Left renal cortex interstitium (tissue), 4 donors: ENCODE measurements at places on chromosomes 4 and X.

DNA sequence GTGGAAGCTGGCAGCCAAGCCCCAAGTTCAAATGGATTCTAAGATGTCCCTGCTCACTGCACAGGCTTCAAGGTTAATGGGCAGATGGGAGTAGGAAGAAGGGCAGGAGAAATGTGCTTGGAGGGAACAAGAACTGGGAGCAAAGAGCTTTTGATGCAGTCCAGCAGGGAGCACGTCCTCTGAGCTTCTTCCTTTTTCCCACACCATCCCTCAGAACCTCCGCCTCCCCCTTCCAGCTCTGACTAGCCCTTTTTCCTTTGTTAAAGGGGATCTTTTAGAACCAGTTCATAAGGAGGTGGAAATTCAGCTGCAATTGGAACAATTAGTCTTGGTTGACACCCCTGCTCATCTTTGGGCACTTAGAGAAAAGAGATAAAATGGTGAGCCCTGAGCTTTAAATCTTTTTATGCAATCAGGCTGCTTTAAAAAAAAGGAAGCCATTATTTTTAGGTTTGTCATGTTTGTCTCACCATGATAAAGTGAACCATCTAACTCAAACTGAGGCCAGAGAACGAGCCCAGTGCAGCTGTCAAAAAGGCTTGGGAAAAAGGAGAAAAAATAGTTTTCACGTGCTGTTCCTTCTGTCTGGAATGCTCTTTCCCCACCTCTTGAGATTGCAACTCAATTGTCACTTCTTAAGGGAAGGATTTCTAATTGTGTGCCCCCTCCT, 135.8 kb upstream of the IL1RAPL2 start:
- DNase-seq, result no peak

DNA sequence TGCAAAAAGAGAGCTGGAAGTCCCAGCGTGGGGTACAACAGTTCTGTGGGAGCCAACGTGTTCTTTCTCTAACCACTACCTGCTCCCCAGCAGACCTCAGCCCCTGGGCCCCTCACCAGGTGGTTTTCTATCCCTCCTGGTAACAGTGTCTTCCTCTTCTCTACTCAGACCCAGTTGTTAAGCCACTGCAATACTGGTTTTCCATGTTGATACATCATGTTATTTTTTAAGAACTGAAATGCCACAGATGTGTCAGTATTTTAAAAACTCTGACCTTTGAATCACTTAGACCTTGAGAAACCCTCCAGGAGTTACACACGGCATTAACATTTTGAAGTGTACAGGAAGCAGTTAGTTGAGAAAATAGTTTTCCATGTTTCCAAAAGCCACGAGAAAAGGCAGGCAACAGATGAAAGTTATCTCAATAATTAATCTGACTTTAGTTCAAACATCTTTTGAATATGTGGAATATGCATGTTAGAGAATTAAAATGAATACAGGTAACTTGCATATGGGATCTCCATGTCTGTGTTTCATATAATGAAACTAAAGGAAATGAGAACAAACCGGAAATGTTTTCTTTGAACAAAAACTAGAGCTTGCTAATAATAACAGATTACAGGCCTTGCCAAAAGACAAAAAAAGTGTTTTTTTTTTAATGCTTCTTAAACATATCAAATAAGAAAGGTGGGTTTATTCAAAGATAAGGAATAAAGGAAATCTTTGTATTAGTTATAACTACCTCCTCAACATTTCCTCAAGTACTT, 108.8 kb downstream of the ZNF827 start:
- DNase-seq, result no peak

DNA sequence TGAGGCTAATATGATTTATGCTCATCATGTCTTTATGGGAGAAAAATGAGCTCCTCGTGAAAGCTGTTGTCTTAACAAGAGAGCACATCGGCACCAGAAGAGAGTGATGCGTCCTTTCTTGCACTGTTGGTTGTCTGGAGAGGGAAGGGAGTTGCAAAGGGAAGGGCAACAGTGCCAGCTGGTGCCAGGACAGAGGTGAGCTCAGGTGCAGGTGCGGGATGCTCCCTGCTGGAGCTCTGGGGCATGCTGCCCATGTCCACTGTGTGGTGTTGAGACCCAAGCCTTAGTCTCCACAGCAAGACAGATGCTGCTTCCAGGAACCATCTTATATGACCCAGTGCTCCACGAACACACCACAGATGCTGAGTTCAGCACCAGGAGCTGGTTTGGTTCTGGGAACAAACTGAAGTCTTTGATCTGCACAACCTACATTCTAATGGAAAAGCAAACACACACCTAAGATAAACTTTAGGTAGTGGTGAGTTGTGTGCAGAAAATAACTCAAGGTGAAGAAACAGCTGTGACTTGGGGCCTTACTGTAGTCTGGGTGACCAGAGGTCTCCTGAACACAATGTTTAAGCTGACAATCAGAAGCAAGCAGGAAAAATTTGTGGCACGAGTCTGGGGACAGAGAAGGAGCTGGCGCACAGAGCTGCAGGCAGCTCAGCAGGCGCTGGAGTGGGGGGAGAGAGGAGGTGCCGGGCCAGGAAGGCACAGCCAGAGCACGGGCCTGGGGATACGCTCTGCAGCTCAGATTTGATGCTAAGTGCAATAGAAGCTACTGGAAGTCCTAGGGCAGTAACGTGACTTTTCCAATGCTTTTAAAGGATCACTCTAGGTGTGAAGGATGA, 73.2 kb downstream of the HAUS3 start:
- no peak for DNase-seq

DNA sequence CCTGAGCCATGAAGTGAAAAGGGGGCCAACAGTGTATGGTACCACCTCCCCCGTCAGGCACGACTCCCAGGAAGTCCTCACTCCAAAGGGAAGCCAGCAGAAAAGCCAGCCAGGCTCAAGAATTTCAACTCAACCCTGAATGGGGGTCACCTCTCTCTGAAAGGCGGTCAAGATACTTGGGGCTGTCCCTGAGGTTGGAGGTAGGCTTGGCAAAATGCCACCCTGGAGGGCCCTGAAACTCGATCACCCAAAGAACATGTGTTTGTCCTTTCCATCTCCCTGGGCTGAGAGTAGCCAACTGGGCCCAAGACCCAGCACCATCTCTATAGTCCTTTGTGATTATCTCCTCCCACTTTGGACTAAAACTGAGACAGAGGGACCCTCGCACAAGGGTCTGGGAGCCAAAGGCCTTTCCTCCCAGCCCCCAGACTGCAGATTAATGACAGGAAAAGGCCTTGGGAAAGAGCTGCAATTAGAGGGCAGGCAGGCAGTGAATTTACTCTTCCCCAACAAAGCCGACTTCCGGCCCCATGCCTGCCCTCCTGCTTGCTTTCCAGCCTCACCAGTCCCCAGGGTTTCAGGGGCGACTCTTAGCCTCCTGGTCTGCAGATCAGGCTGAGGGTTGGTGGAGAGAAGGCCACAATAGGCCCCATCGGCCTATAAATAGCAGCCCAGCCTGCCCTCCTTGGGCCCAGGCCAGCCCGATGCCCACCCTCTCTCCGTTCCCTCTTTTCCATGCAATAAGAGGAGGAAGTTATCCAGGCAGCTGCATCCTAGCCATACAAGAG, 5.6 kb downstream of the SASH3 start:
- DNase-seq, result no peak

GRCh38 chr4:74098427-74098994, 484 bp downstream of the CXCL2 start:
- DNase-seq, result no peak

DNA sequence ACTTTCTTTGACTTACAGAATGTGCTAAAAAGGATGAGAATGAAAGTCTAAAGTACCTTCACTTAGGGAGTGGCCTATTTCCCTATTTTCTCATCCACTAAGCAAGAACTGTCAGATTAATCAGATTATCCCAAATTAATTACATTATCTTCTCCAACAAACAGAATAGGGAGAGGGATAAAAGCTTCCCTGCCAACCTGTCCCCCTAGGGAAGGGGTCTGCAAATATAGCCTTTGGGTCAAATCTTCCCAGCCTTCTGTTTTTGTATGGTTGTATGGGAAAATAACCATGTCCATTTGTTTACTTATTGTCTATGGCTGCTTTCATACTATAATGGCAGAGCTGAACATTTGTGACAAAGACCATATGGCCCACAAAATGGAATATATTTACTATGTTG, 57.1 kb upstream of the USP38 start:
- no peak for DNase-seq

- DNase-seq, result no peak
These were observed 34.6 kb upstream of the MTM1 start for GRCh38 chrX:150533863-150534262.

- no peak for DNase-seq
These were observed 40.2 kb upstream of the NHSL2 start for GRCh38 chrX:71870208-71871098.
